Muscle of back (tissue), 13 donors: ENCODE measurements at places on chromosomes 3 and 15. TPM values are rescaled to one million over a fixed set of nuclear protein-coding genes. Genes with fewer than 3 reads are reported as not detected.
A peak's percentile ranks its signal among the peaks of the same experiment; 100 is the strongest.

DUOX2 gene
- polyA plus RNA-seq: 0.19 TPM

TRPM1 gene
- polyA plus RNA-seq: not detected

KLHL40 gene
- polyA plus RNA-seq: 69.8 TPM

SLC6A20 gene
- polyA plus RNA-seq: 0.09 TPM

ALDH1L1 gene
- 0.24 TPM for polyA plus RNA-seq

GATA2 gene
- 4.1 TPM for polyA plus RNA-seq

TMEM207 gene
- not detected for polyA plus RNA-seq

CPN2 gene
- 0.09 TPM for polyA plus RNA-seq

TMEM212 gene
- not detected for polyA plus RNA-seq

GOLGA6L7 gene
- polyA plus RNA-seq: 0.56 TPM

PTX3 gene
- 11.5 TPM for polyA plus RNA-seq

- no peak for DNase-seq
These were observed 5.4 kb upstream of the CFAP91 start for GRCh38 chr3:119697394-119697793.

DNA sequence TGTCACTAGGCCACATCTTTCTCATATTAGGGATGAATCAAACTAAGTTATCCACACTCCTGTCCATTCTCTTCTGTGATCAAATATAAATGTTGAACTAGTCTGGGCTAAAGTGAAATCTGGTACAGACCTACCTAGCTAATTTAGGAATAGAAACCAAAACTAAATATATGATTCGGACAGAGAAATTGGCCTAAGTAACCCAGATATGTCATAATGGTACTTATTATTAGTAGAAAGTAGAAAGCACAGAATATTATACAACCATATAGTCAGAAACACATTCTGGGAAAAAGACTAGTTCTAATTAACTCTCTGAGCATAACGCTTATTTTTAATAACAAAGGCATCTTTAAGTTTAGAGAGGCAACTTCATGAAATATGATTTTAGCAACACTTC is 389.0 kb downstream of the LSAMP start:
- DNase-seq: no peak

GRCh38 chr15:80049046-80049445 is 10.4 kb upstream of the ZFAND6 start:
- DNase-seq: no peak

DNA sequence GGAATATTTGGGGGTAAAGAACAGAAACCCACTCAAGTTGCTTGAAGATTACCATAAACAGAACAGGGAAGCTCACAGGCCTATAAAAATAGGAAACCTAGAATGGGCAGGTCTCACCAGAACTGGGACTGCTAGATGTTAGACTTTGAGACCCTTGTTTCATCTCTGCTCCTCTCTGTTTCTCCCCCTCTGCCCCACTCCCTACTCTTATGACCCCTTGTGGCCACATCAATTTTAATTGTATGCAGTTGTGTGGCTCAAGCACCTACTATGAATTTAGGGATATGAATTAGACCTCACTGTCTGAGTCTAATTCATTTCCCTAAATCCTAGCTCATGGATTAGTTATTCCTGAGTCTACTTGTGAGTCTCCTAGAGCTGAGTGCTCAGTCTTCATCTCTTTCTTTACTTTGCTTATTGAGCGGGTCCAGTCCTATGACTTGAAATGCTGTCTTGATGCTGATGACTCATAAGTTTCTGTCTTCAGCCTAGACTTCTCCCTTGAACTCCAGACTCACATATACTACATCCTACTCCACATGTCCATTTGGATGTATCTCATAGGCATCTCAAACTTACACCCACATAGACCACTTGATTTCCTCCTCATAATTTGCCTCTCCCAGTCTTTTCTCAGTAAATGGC is 78.7 kb downstream of the ITPR1 start:
- no peak for DNase-seq

- no peak for DNase-seq
These were observed 104.7 kb downstream of the HMG20A start for GRCh38 chr15:77525400-77525811.

GRCh38 chr3:50352781-50353180 is 2.1 kb downstream of the CYB561D2 start:
- DNase-seq: no peak

- no peak for DNase-seq
These were observed 48.7 kb downstream of the ETV5 start for GRCh38 chr3:186060222-186060621.

DNA sequence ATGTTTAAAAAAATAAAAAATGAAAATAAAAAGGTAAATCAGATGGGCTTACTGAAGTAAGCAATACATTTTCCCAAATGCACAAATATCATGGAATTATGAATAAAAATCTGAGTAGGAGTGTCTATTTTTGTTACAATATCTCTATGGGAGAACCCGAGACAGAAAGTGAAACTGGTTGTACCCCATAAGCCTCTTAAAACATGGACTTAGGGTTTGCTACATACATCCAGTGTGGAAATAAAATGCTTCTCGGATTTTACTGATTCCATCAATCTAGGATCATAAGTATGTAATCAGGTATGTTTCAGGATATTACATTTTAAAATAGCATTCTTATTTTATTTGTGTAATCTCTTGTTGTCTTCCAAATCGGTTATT is 177.8 kb upstream of the CDIN1 start:
- no peak for DNase-seq

DNA sequence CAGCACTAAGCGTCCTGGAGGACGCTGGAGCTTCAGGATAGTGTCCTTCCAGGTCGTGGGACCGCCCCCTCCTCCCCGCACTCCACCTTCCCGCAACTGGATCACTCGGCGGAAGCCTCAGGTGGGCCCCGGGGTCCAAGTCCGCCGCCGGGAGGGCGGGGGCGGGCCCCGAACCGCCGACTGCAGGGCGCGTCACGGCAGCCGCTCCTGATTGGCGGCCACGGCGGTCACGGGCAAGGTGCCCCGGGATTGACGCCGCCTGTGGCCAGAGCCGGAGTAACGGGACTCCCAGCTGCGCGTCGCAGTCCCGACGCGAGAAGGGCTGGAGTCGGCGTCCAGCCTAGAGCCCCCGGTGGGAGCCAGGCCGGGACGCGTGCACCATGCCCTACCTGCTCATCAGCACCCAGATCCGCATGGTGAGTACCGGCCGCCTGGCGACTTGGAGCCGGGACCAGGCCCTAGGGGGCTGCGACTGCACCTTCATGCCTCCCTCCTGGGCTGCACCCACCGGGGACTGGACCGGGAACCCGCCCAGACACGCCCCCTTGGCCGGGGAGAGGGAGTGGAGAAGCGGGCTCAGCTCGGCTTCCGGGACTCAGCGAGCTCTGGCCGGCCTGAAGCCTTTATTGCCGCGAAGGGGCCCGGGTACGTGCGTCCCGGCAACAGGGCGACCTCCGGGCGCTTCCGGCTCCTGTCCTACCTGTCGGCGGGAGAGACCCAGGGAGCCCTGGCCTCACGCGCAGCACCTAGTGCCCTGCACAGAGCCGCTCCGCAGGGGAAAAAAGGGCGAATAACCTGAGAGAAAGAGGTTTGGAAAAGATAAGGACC is at the start of gene GCHFR:
GCHFR (plus strand) TSS at position 268 of the 828 bp plus-strand sequence; CDS start at position 381, 113 bp downstream.
- DNase-seq: peak; percentile 92

- DNase-seq: no peak
These were observed 31.6 kb upstream of the TSEN2 start for GRCh38 chr3:12452361-12453330.

DNA sequence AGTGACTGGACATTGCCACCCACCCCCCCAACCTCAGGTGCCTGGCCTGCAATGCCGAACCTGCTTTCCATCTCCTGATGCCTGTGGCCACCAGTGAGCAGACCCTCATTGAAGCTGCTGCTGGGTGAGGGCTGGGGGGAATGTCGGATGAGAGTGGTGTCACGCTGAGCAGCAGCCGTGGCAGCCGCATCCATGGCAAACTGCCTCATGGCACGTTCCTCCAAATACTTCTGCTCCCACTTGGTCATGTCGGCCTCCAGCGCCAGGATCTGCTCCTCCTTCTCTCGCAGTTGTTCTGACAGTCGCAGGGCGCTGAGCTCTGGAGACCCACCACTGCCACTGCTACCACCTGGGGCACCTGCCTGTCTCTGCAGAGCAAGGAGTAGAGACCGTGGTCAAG is 14.2 kb downstream of the AMOTL2 start:
- DNase-seq: no peak

GRCh38 chr3:23592961-23593931 is 212.5 kb upstream of the UBE2E1 start:
- DNase-seq: no peak

DNA sequence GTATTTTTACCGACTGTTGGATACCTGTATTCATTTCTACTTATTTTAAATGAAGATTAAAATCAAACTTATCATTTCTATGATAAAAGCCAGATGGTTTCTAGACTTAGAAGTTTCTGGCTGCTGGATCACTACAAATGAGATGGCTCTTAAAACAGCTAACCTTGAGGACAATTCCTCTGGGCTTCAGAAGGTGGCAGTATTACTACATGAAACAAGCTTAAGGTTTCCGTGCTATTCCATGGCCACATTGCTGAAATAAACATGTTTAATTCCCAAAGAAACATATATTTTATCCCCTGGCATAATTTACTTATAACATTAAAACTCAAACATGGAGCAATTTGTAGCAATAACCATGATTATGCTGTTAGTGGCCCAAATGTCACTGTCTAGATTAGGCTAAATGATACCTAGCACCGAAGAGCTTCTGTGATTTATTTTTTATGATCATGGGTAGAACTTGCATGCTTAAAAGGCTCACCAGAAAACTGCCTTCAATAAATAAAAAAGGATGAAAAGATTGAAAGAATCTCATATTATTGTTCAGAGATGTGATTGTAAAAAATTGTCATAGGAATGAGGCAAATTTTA is 204.0 kb upstream of the NANOGP8 start:
- peak; percentile 57 for DNase-seq

GRCh38 chr3:53843195-53844177 is 2.7 kb downstream of the CHDH start:
- DNase-seq: no peak

DNA sequence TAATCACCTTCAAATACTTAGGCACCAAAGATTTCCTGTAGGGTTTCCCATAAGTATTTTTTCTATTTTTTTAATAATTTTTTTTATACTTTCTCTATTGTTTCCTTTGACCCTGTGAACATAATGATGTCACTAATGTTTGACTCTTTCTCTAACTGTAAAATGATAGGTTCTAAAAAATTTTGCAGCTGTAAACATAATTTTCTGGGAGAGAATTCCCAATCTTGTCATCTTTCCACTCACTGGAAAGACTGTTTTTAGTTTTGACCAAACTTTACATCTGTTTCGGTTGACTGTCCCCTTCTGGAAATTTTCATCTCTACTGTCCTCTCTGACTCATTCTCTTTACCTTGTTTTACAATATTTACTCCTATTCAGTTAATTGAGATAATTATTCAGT is 5.5 kb upstream of the EPHA3 start:
- peak; percentile 18 for DNase-seq

DNA sequence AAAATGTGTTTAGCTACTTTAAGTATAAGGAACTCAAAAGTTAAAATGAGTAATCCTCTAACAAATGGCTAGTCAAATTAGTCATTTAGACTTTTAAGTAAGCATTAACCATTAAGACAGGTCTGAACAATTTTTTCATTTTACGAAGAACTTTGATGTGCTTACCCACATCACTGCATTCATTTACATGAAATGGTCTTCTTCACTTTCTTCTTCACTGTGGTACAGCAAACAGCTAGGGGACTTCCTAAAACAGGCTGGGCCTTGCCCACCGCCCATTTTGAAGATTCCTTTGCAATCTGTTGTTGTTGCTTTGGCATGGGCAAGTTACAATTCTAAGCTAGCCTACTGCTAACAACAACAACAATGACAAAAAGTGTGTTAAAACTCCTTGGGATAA is 67.4 kb downstream of the CBLB start:
- no peak for DNase-seq

GRCh38 chr3:45143673-45144671 is 2.2 kb downstream of the CDCP1 start:
- DNase-seq: no peak

- no peak for DNase-seq
These were observed 84.6 kb upstream of the ALDH1L1 start for GRCh38 chr3:126264952-126265351.

GRCh38 chr3:170117134-170117533 is 64.4 kb downstream of the PHC3 start:
- no peak for DNase-seq

DNA sequence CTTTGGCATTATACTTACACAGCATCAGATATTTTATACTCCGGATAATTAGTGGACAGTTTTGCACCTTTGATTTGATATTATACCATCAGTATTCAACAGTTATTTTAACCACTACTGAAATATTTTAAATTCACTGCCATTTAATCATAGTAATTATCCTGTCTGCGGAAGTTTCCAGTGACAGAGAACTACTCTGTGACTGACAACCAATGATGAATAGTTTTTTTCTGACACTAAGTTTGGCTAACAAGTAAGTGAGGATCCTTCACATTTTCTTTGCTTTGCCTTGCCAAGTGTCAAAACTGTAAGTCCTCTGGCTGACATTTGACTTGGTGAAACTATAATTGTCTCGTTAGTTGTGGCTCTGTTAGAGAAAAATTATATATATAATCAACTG is 30.5 kb upstream of the GOLGA8B start:
- no peak for DNase-seq

- DNase-seq: no peak
These were observed 6.3 kb downstream of the MTMR10 start for GRCh38 chr15:30985081-30985531.

- DNase-seq: peak; percentile 63
These were observed 351.8 kb downstream of the ZIC1 start for GRCh38 chr3:147760941-147761340.

- no peak for DNase-seq
These were observed 34.4 kb upstream of the SLCO2A1 start for GRCh38 chr3:134064081-134064480.

DNA sequence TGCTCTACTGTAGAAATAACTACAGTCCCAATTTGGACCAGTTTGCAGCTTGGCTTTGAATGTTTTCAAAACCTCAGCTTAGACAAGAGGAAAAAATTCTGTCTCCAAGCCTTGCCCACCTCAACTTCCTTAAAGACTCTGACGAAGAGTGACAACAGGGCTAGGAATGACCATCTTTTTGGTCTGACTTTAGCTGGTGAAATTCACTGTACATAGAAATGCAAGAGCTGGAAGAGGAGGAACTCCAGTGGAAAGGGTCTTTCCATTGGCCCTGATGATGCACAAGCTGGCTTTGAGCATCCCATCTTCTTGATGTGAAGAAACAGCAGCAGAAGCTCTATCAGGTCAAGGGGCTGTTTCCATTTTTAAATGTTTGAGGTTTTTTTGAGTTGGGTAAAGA is 22.7 kb upstream of the SH3BP5 start:
- DNase-seq: no peak

DNA sequence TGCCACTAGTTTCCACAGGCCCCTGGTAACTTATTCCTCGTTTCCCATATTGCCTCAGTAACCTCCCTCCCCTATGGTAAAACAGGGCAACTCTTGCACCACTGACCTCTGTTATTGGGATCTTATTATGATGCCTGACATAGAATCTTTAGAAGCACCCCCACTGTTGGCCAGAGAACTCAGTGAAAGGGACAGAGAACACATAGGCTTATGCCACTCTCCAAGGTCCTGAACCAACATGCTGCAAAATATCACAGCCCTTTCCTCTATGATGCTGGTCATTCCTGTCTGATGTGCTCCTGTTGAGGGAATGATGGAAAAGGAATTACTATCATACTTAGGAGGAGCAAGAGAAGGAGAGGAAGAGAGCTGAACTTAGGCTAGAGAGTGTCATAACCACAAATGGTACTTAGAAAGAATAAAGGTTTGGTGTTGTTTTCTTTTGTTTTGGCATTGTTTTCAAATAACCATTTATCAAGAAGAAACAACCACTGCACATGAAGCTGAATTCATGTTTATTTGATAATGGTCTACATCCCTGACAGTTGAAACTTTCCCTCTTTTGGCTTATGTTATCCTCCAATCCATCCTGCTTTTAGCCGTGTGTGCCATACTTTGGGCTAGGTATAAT is 330.2 kb downstream of the EPHB1 start:
- DNase-seq: peak; percentile 27

GRCh38 chr15:66625974-66626373 is 60.2 kb upstream of the LCTL start:
- DNase-seq: no peak
